Activated CD4-positive, alpha-beta T cell treated with anti-CD3 and anti-CD28 coated beads, Interleukin-2, amount 50 U/mL, for 48 hours (primary cell): ENCODE measurements at places on chromosomes 12 and 14.

DNA sequence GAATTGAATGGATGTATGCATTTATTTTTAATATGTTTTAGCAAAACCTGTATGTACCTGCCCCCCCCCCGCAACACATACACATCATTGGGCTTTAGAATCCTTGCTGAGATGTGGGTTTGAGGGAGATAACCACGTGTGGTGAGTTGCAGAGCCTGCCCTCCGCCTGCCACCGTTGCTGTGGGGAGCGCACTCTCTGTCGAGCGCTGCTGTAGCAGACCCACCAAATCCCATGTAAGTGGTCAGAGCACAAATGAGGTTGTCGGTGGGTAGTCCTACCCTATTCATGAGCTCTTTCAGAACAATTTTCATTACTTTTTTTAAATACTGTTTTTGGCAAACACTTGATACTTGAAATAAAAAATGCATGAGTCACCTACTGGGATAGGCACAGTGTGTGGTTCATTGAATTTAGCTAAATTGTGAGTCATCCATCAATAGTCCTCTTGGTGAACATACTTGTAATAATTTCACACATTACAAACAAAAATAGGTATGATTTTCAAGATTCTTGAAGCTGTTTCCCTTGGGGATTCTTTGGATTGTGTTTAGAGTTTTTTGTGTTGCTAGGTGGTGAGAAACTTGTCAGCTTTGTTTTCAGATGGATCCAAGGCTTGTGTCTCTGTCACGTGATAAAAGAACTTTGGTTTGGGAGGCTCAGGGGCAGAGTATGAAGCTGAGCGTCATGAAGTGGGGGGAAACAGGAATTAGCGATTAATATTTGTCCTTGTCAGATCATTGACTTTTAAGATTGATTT lies 107.6 kb downstream of the PTCSC3 start:
- no peak for DNase-seq

DNA sequence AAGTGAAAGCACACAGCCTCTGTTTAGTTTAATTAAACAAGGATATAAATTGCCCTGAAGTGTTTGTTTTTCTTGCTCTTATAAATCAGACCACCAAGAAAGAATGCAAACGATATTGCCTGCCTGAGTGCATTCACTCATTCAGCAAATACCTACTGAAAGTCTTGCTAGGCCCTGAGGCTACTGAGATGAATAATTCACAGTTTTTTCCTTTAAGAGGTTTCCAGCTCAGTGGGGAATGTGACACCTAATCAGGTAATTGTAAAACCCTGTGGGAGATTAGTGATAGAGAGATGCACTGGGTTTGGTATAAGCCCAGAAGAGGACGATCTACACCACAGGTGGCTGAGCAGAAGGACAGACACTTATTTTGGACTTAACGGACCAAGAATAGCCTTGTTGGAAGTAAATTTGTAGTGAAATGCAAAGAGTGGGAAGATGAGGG lies 151.4 kb downstream of the SLC35F4 start:
- no peak for DNase-seq

DNA sequence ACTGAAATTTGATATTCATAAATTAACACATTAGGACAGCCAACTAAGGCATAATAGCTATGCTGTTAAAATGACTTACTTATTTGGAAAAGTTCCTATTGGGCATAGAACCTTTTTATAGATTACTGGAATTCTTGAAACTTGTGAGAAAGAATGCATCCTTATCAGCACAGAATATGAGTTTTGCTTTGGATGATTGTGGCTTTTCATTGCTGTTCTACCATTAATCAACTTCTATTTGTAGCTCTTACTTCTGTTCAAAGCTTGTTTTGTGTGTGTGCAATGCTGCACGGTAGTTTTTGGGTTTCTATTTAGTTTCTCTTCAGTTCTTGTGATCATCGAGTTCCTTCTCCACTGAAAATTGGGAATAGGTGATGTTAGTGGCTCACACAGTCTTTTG lies 152.4 kb upstream of the PELI2 start:
- no peak for DNase-seq

DNA sequence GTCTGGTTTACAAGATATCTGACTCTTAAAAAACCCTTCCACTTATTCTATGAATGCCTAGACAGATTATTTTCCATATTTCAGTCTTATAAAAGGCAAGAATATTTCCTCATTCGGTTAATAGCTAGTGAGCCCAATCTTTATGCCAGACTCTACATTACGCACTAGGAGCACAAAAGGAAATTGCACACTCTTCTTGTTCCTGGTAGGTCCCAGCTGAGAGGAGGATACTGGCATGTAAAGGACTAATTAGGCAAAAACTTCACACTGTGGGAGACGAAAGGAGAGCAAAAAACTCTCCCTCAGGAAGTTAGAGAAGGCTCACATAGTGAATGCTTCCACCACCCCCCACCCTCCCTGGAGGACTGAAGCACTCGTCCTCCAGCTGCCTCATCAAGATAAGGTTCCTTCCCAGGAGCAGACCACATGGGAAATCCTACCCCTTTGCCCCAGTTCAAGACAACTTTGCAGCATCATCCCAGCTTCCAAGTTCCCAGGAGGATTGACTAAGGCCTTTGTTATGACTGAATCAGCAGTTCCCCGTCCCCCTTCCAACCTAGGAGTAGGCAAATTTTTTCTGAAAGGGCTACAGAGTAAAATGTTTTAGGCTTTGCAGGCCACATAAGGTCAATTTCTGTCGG lies 14.5 kb downstream of the CAPZA3 start:
- DNase-seq = no peak

GRCh38 chr14:78005325-78005724 lies 164.8 kb upstream of the NRXN3 start:
- DNase-seq = no peak

- no peak for DNase-seq
Measured at GRCh38 chr12:89682284-89682683, 26.4 kb downstream of the ATP2B1 start.
